Panc1 (cell line): ENCODE measurements at places on chromosomes 16 and 17. TPM values are rescaled to one million over a fixed set of nuclear protein-coding genes. Genes with fewer than 3 reads are reported as not detected.

DNA sequence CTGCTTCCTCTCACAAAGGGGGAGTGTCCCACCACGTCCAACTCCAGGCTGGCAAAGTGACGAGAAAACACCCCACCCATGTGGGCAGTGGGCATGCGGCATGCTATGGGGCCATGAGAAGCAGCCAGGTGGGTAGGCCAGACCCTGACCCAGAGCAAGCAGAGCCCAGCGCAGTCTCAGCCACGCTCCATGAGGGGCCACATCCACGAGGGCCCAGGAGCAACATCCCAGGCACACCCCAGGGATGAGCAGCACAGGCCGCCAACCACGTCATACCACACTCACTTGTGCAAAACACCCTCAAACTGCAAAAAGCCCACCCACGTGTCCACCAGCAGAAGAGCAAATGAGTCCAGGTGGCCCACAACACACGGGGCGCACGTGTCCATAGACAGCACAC, 117.0 kb downstream of the ZNF778 start:
- H3K36me3 ChIP-seq, result no peaks in the 10 kb centered on the region
- no peak overlapping the region for H3K4me3 ChIP-seq
- peaks cover 75% of the 10 kb centered on the region for H3K4me1 ChIP-seq
- H3K27me3 ChIP-seq, result no peaks in the 10 kb centered on the region

DNA sequence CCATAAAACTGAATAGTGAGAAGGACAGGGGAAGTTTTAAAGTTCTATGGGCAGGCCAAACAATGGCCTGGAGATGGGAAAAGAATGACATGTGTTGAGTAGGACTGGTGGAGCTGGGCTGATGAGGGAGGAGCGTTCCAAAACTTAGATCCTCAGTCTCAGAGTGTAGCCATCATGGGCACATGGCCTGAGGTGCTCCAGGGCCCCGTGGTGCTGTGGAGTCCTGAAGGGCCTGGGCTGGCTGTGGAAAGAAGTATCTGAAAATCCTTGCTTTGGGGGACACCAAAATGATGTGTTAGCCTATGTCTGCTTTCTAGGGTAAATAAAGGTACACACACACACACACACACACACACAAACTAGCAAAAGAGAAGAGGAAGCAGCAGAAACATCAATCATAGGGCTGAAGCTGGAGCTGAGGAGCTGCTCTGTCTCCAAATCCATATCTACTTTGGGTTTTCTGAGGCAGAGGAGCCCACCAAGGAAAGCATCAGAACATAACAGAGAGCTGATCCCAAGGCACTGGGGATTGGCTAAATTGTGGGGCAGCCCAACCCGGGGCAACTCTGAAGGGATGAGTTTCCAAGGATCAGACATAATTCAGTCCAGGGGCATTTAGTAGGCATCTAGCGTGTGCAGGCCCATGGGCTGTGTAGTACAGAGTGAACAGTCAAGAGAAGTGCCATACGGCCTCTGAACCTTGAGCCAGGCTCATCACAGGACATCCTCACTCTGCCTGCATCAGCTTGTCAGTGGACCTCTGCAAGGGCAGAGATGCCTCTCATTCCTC, 85.2 kb downstream of the C16orf78 start:
- DNase-seq, result no peak
- H3K27ac ChIP-seq, result no peak overlapping the region
- H3K27me3 ChIP-seq, result no peaks in the 10 kb centered on the region
- H3K4me1 ChIP-seq, result no peaks in the 10 kb centered on the region
- H3K4me3 ChIP-seq, result no peak overlapping the region

ATP2A3 gene
- total RNA-seq, result 29.7 TPM

HASPIN gene
- total RNA-seq, result 10.6 TPM

GRCh38 chr16:23382279-23382678, 70.7 kb downstream of the COG7 start:
- H3K4me1 ChIP-seq, result no peaks in the 10 kb centered on the region
- no peak overlapping the region for H3K4me3 ChIP-seq
- no peak for DNase-seq
